GM20000 (cell line): ENCODE measurements at places on chromosomes 3 and 15.

DNA sequence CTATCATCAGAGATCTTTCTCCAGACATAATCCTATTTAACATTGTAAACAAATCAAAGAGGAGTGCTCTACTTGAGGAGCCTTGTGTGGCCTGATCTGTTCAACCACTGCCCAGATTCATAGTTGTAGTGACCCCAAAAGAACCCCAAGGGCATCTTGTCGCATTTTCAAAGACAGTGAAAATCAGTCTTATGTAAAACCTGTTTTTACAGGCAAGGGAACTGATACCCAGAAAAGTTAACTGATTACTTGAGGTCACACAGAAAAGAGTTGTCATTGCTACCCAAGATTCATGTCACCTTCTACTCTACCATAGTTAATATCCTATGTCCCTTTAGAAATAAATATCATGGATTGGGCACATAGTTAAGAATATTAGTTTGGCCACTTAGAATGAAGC is 40.5 kb upstream of the ARPP21 start:
- no peak for DNase-seq

- no peak for DNase-seq
These were observed 2.9 kb downstream of the HDGFL3 start for GRCh38 chr15:83204697-83205096.

DNA sequence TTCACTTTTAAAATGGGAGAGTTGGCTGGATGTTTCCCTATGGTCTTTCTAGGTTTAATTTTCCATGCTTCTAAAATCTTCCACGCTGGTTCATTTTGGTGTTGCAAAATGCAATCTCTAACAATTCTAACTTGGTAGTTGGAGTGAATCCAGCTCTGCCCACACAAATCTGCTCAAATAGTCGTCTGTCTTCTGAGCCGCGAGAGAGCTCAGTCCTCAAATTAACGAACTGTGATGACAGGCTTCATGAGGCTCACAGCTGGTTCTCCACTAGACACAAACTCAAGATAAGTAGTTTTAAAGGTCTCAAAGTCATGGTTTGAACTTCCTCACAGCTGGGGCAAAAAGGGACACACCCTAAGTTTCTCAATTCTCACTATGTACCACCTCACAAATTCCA is 178.6 kb upstream of the LYSMD4 start:
- no peak for DNase-seq

DNA sequence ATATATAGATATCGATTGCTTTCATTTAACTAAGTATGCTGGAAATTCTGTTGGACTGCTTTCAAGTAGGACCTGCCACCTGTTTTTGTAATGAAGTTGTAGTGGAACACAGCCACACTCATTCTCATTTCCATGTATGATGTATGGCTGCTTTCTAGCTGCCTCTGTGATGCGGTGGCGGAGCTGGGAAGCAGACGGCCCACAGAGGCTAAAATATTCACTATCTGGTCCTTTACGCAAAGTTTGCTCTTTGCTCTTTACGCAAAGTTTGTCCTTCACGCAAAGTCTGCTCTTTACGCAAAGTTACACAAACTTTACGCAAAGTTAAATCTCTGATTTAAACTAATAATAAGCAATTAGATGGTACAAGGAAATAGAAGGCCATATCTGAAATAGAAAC is 91.5 kb downstream of the DLG1 start:
- DNase-seq: no peak

DNA sequence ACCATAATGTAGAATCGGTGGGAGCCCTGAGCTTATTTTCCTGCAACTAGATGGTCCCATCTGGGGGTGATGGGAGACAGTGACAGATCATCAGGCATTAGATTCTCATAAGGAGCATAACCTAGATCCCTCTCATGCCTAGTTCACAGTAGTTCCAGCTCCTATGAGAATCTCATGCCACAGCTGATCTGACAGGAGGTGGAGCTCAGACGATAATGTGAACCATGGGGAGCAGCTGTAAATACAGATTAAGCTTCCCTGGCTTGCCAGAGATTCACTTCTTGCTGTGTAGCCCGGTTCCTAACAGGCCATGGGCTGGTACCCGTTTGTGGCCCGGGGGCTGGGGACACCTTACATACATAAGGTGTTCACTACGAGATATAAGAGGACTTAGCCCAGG is 67.5 kb upstream of the LRRFIP2 start:
- no peak for DNase-seq

DNA sequence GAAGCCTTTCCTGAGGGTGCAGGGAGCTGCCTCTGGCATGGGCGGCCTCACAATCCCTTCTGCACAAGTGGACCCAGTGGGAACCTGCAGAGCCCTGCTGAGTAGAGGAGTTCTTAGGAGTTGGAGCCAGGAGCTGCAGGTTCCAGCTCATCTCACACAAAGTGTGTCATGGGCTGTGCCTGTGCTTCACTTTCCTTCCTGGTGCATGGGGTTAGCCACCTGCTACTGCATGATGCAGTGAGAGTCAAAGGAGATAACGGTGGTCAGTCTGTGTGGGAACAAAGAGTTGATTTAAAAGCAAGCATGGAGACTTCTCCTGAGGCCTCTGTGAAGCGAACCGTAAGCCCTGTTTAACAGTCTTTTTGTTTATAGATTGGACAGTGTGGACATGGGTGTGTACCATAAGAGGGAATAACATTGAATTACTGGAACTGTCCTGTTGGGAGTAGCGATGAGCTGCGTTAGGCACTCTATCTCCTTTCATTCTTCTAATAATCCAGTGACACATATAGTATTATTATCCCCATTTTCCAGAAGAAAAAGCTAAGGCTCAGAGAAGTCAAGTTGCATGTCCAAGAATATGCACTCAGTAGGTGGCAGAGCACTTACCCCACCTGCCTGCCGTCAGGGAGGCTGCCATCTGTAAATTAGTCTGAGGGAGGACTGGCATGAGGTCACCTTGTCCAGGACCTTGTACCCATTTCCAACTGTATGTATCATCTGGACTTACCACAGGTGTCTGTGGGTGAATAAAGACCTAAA is 68.7 kb upstream of the PRR23C start:
- no peak for DNase-seq

GRCh38 chr15:62843311-62843710 is 199.2 kb upstream of the TPM1 start:
- no peak for DNase-seq

DNA sequence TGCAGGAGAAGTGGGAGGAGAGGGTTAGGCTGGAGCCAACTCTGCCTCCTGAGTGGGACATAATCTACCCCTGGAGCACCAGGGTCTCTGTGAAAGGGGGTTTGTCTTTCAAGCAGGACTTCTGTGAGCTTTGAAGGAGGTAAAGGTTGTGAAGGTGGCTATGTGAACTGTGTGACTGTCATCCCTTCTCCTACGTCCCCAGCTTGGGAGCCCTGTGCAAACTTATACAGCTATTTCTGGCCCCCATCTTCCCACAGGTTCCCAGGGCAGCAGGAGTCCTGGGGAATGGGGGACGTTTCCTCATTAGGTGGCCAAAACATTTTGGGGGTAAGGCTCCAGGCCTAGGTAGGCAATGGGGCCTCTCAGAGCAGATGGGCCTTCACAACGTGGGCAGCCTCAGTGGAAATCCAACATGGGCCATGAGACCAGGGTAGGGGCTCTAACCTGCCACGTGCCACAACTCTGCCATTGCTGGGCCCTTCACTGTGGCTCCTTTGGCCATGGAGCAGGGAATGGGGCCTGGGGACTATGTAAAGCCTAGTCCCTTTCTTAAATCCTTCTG is 3.5 kb downstream of the VIPR1 start:
- DNase-seq: no peak

DNA sequence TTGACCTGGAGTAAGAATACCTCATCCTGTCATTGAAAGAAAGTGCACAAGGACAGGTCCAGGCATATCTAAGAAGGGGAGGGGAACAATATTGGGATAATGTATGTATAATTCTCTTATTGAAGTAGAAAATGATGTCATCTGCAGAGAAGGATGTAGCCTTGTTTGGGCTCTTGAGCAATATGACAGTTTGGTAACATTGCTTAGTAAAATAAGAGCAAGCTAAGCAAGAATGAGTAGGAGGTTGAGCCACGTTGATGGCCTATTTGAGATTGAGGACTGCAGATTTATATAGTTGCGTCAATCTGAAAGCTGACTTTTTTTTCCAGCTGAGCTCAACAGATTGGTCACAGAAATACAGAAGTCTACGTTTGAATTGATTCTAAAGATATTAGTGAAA is 145.2 kb downstream of the FILIP1L start:
- DNase-seq: no peak
